ENCODE measurements at places on chromosomes 6 and 20. TPM values are rescaled to one million over a fixed set of nuclear protein-coding genes. Genes with fewer than 3 reads are reported as not detected.

DNA sequence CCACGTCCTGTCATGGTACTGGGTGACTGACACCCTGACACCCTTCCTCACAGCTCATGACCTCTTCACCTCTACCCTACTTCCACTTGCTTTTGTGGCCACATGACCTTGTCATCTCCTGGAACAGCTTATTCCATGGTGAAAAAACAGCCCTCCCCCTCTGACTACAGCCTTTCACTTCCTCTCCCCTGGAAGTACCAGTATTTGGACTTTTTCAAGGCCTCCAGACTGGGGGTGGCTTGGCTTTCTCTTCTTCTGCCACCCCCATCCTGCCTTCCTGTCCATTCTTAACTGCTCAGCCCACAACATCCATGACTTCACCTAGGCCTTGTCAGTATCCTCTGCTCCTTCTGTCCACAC lies 168.4 kb downstream of the CARMIL1 start:
- no peak overlapping the region for H3K4me3 ChIP-seq
- no peaks in the 10 kb centered on the region for H3K27me3 ChIP-seq
- no peak for DNase-seq

GRCh38 chr6:80967609-80968008 lies 784.9 kb downstream of the TENT5A start:
- no peak overlapping the region for H3K27ac ChIP-seq
- H3K27me3 ChIP-seq: no peaks in the 10 kb centered on the region
- no peaks in the 10 kb centered on the region for H3K4me1 ChIP-seq

DNA sequence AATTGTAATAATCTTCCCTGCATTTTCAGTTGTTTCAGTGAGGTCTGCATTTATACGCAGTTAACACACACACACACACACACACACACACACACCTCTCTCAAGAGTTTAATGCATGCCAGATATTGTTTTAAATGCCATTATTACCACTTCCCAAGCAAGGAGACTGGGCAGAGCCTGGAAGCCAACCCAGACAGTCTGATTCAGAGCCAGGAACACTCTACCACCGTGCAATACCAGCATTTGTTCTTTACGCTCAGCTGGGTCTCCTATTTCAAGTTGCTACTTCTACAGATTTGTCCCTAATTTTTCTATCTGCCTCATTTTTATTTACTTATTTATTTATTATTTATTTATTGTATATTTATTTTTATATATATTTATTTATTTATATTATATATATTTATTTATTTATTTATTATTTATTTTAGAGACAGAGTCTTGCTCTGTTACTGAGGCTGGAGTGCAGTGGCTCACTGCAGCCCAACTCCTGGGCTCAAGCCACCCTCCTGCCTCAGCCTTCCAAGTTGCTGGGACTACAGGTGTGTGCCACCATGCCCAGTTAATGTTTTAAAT lies 68.4 kb downstream of the PCSK2 start:
- no peaks in the 10 kb centered on the region for H3K27me3 ChIP-seq
- no peaks in the 10 kb centered on the region for H3K36me3 ChIP-seq
- DNase-seq: no peak
- no peak overlapping the region for H3K27ac ChIP-seq

DNA sequence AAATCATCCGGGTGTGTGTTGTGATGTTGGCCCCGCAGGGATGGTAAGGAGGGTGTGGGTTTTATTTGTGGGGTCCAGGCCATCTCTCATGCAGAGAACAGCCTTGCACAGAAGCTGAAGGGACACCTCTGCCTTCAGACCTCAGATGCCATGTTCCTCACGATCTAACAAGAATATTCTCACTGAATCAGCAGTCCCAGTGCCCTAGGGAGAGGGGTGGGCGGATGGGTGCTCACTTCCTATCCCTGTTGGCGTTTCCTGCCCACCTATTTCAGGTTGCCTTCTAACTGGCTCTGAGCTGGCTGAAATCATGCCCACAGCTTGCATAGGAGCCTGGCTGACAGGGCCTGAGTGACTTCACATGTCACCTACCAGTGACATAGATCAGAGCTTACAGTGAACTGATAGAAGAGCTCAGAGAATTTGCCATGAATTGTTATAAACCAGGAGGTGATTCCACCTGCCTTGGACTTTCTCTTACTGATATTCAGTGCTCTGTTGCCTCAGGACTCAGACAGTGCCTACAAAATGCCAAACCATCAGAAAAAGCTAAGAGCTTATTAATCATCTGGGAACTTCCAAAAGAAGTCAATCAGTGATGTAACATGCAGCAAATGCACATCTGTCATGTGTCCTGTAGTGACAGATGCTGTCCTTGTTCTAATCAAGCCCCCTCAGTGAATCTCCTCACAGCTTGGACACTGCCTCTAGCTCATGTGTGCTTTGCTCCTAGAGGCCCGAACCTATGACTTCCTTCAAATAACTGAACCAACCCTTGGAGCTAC lies 285.8 kb upstream of the PRND start:
- H3K4me1 ChIP-seq: no peaks in the 10 kb centered on the region
- DNase-seq: peak; percentile 89
- H3K27me3 ChIP-seq: no peaks in the 10 kb centered on the region
- H3K27ac ChIP-seq: no peak overlapping the region
- H3K4me3 ChIP-seq: no peak overlapping the region
- no peaks in the 10 kb centered on the region for H3K36me3 ChIP-seq

Gene ZSCAN23
- 1.0 TPM for total RNA-seq

Gene HELZ2
- 19.5 TPM for total RNA-seq
